ENCODE measurements at places on chromosomes 3 and 15.
A peak's percentile ranks its signal among the peaks of the same experiment; 100 is the strongest.

DNA sequence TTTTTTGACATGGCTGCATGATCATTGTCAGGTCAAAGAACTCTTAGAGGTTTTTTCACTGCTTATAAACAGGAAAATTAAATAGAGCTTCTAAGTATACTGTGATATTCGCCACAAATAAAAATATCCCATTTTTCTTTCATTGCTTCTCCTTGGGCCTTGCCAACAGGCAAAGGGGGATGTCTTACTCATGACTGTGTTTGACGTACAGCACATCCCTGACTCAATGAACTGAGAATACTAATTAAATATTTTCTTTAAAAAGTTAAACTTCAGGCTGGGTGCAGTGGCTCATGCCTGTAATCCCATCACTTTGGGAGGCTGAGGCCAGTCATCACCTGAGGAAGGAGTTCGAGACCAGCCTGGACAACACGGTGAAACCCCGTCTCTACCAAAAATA lies 41.4 kb upstream of the CCDC80 start:
- DNase-seq = no peak

DNA sequence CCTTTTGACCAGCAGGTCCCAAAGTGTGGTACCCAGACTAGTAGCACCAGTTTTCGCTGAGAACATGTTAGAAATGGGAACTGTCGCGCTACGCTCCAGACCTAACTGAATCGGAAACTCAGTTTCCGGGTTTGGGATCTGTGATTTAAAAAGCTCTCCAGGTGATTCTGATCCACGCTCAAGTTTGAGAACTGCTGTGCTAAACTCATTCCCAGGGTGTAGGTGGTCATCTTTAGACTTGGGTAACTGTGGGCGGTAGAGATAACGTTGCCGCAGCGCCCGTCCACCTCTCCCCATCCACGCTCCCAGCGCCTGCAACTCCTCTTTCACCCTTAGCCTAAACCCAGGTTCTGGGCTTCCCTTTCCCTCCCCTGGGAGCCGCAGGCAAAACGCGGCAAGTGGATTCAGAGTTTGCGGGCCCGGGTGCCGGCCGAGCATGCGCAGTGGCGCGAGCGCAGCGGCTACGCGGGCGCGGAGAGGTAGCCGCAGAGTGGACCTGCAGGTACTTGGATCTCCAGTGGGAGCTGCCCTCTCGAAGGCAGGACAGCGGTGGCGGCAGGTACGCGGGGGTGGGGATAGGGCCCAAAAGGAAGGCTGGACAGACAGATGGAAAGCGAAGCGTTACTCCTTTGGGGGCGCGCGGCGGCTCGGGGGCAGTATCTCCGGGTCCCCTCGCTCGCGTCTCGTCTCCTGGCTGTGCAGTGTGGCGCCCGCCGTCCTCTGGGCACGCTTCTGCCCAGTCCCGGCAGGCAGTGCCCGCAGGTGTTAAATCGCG lies at the start of gene PLS1:
TSS of gene PLS1 (plus strand) at position 443 of the 775 bp plus-strand sequence. CDS start 67,845 bp downstream, outside the sequence.
- DNase-seq = peak; percentile 93

- peak; percentile 54 for DNase-seq
Measured at GRCh38 chr3:26712211-26713026, 89.8 kb downstream of the LRRC3B start.

GRCh38 chr3:134918441-134918840 lies 123.4 kb downstream of the EPHB1 start:
- DNase-seq = no peak

GRCh38 chr3:159322322-159322939 lies 520.6 kb downstream of the MFSD1 start:
- peak; percentile 59 for DNase-seq

- no peak for DNase-seq
Measured at GRCh38 chr15:36898536-36899126, 201.7 kb downstream of the MEIS2 start.

DNA sequence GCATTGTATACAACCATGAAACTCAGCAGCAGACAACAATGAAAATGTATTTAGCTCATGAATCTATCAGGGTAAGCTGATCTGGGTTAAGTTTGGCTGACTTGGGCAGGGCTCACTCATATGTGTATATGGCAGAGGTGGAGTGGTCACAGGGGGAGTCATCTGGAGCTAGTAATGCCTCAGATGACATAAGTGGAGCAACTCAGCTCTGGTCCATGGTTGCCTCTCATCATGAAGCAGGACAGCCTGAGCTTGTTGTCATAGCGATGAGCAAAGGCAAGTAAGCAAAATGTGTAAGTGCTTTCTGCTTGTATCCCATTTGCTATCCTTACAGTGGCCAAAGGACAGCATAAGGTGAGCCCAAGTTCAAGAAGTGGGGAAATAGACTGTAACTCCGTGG lies 64.5 kb downstream of the ALCAM start:
- DNase-seq = no peak

DNA sequence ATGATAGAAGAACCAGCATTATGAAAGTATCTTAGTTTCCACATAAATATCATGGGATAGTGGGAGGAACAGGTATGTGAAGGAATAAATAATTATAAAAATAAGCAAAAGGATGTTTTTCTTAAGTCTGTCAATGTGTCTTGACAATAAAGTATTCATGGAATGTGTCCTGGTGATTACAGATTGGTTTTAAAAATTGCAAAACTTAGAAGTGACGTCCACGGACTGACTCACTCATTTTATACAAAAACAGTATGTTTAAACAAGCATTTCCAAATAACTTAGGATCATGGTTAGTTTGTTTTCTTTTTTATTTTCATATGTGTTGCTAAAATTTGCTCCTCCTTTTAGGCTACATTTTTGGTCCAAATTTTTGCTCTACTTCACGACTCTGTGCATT lies 687.0 kb upstream of the NECTIN3 start:
- DNase-seq = no peak

- DNase-seq = no peak
Measured at GRCh38 chr15:49831206-49831965, 210.5 kb downstream of the DTWD1 start.

GRCh38 chr3:137768361-137769321 lies 4.5 kb downstream of the SOX14 start:
- no peak for DNase-seq

GRCh38 chr15:92682741-92683510 lies 27.4 kb upstream of the FAM174B start:
- DNase-seq = no peak

- no peak for DNase-seq
Measured at GRCh38 chr15:70823196-70823595, 30.8 kb downstream of the LARP6 start.

GRCh38 chr3:161322781-161323568 lies 48.3 kb downstream of the SPTSSB start:
- no peak for DNase-seq

- no peak for DNase-seq
Measured at GRCh38 chr3:187263270-187263669, 28.3 kb downstream of the MASP1 start.

DNA sequence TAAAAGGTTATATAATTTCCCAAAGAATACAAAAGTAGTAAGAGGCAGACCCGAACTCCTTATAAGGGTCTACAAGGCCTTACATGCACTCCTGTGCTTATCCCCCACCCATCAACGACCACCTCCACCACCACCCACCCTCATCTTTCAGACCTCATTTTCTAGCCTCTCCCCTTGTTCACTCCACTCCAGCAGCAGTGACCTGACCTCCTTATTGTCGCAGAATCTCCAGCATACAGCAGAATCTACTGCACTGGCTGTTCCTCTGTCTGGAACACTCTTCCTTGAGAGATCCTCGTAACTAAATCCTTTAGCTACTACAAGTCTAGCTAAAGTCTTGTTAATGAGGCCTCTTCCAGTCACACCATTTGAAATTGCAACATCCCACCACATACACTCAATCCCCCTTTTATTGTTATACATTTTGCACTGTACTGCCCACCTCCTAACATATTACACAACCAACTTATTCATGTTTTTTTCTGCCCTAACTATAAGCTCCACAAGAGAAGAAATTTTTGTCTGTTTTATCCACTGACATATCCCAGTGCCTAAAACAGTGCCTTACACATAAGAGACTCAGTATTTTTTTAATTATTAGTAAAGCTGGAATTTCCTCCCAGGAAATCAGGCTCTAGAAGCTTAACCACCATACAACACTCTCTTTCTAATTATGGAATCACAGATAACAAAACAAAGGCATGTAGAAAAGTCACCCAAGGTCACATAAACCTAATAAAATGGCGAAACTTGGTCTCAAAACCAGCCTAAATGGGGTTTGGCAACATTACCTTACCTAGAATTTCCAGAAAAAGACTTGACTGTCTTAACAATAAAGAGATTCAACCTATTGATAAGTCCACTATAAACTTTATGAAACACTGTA lies 40.2 kb downstream of the ZNF148 start:
- no peak for DNase-seq

DNA sequence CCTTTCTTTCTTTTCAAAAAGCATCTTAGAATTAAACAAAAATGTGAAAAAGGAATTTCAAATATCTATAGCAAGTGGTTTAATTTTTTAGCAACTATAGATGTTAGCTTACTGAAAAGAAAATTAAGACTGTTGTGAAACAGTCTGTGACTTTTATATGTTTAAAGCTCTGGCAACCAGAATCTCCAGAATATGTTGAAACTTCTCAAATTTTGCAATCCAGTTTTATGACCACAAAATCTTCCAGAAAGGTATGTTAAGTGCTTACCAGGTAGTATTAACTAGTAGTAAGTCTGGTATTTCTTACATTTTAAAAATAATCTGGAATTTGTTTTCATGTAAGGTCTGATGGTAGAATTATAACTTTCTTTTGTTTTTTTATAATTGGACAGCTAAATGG lies 235.0 kb downstream of the SLC9A9 start:
- no peak for DNase-seq

DNA sequence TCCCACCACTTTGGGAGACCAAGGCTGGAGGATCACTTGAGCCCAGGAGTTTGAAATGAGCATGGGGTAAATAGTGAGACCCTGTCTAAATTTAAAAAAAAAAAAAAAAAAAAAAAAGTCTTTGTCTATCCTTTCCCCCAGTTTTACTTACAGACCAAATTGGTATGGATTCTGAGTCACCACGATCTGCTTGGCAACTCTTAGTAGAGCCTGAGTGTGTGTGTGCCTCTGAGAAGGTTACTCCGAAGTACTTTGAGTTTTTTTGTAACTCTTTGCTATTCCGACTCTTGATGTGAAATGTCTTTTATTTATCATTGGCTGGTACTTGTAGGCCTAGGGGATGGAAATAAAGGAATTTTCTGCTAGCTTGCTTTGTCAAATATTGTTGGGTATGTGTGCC lies 63.3 kb downstream of the RBM6 start:
- no peak for DNase-seq

- DNase-seq = no peak
Measured at GRCh38 chr3:36482256-36482655, 102.0 kb downstream of the STAC start.

DNA sequence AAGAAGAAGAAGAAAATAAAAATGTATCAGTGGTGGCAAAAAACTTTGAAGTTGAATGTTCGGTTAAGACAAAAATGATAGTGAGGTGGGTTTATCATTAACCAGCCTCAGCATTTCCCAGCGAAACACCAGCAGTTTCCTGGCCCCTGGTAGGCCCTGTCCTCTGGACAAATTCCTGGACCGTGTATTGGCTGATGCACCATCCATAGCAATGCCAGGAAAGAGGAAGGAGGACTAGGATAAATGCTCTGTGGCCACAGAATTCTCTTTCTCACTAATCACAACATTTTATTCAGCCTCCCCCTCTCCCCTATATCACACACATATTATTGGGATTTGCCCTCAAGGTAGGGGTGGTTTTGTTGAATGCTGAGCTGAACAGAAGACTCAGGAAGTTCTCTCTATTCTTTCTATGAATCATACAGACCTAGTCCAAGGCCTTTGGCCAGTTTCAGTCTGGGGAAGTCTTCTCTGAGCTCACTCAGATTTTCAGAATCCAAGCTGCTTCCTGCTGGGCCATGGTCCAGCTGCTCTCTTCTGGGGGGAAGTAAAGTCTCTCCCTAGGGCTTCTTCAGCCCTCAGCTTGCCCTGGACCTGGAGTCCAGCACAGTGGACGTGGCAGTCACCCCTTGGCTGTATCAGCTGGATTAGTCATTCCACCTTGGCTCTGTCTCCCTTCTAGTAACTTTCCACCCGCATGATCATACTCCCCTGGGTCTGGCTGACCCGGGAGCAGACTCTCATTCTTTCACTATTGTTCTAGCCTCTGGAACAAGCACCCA lies 27.6 kb downstream of the SLC28A1 start:
- peak; percentile 23 for DNase-seq

GRCh38 chr15:49151831-49152230 lies 3.6 kb downstream of the COPS2 start:
- no peak for DNase-seq

DNA sequence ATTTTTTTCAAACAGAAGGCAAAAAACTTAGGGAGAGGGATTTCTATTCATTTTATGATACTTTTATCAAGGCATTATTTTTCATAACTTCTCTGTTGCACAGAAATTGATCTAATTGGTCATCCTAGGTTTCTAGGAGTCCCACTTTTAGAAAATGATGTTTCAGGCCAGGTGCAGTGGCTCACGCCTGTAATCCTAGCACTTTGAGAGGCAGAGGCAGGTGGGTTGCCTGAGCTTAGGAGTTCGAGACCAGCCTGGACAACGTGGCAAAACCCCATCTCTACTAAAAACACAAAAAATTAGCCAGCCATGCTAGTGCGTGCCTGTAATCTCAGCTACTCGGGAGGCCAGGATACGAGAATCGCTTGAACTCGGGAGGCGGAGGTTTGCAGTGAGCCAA lies 2.8 kb downstream of the LACTB start:
- DNase-seq = no peak

DNA sequence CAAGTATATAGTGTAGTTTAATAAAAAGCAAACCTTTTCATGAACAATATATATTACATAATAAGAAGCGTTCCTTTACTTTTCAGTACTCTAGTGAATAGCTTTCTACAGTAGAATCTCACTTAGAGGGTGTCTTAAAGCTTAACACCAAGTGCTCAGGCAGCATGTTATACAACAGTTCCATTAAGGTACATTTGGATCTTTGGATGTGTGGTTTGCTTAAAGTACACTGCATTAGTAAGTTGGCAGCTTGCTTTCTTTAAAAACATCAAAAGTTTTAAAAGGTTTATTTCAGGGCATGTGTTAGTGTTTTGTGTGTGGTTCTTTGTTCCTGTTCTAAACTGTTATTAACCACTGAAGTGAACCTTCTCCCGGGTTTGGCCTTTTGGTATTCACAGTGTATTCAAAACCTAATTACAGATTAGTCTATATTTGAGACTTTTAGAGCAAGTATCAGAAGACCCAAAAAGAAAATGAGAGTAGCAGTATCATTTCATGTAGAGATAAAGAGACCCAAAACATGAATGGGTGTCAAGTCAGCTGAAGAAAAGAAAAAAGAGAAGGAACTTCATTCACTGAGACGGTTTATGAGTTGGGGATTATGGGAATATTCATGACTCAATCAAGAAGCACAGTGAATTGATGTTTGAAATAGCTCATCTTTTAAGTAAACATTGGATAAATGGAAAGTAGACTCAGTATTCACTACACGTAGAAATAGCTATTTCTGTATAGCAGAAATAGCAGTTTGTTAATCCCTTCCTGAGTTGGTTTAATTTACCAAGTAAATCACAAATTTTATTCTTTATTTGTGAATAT lies 93.9 kb downstream of the OPA1 start:
- no peak for DNase-seq

DNA sequence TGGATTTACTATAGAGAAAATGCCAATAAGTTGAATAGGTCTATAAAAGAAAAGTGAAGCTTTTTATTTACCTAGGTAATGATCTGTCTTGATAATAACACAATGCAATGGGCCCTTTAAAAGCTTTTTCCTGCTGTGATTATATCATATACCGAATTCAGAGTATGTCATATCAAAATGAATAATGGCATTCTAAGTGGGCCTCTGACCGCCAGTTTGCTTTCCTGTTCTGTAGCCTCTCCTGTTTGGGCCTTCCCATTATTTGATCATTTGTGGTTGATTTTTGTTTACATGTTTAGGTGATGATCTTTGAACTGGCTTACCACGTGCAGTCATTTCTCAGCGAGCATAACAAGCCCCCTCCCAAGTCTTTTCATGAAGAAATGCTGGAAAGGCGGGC lies 14.9 kb downstream of the EIF2AK4 start:
- DNase-seq = no peak

Data from RPMI8226 (cell line).